ENCODE measurements at places on chromosomes 6 and 20.

DNA sequence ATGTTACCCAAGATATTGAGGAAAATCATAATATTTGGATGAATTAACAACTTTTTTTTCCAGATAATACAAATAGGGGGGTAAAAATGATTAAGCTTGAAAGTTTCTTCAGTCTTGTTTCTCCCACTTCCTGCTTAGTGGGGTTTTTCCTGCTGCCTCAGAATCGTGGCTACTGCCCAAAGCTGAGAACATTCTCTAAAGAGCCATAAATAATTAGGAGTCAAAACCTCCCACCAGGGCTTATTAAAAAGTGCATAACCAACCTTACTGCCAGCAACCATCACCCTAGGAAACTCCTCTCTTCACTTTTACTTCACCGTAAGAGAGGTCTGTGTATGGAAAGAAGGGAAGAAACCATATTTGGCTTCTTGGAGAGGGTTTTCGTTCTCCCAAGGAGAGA, 9.0 kb upstream of the LCA5 start:
- no peak for DNase-seq

DNA sequence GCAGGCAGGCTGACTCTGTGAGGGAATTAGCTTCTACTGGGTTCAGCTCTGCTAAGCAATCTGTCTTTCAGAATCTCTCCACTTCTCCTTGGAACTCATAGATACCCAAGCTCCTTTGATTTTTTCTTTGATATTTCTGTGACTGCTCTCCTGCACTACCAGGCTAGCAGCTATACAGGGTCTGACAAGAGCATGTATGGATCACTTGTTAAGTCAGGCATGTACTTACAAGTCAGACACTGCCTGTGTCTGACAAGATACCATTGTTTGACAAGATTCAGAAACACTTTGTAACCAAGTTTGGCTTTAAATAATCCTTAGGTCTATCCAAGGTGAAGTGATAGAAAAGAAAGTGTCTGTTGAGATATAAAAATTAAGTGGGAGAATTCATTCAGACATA, 79.5 kb downstream of the SESN1 start:
- no peak for DNase-seq

DNA sequence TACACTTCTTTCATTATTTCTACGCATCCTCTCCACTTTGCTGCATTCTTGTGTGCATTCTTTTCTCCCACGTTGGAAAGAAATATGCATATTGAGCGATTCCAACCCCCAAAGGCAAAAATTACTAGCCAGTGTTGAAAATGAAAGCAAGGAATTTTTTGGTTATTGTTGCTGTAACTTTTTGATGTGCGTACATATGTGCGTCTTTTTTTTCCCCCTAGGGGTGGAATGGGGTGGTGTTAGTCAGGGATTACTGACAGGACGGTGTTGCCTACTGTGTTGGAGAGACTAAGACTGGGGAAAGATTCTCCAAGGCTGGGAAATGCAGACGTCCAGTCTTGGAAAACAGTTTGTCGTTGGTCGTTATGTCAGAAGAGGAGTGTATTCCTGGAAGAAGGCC, 44.2 kb upstream of the ESR1 start:
- no peak for DNase-seq

GRCh38 chr6:139625998-139626975, 251.8 kb upstream of the CITED2 start:
- no peak for DNase-seq

- no peak for DNase-seq
Observed at GRCh38 chr6:159754959-159755914, 6.6 kb upstream of the ACAT2 start.

DNA sequence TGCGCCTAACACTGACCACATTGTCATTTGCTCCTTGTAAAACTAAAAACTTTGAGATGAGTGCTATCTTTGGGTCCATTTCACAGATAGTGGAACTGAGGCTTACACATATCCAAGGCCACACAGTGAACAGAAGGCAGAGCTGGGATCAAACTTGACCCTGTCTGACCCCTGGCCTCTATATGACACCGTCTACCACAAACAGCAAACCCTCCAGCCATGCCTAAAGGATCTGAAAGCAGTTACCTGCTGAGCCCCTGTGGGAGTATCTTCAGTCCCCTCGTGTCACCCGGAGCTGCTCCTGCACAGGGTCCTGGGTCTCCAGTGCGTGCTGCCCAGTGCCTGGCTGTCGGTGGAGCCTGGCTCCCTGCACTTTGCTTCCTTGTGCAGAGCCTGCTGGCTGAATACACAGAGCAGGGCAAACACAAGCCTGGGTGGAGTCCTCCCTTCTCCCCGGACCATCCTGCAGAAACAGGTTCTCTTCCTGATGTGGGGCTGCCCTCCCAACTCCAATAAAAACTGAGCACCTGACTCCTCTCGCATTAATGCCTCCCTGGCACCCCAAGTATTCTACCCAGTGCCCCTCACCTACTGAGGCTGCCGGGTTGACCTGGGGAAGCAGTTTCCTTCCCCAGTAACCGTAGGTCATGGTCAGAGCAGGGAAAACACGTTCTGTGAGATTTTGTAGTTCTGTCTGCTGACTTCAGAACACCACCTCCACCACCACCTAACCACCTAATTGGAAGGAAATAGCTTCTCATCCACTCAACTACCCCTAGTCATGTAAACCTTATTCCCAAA, at the start of gene BCAS1:
Gene BCAS1 (minus strand): TSS at position 408 of the 801 bp plus-strand sequence. CDS start 11,876 bp downstream, outside the sequence.
- DNase-seq, result no peak

- DNase-seq, result no peak
Observed at GRCh38 chr6:70957284-70957617, 391 bp upstream of the B3GAT2 start.

Data from NCI-H187 treated with DMSO at 0.1 percent for 48 hours (cell line).